Activated T-cell treated with anti-CD3 and anti-CD28 coated beads for 48 hours (primary cell): ENCODE measurements at places on chromosomes 11 and 22.
A peak's percentile ranks its signal among the peaks of the same experiment; 100 is the strongest.

DNA sequence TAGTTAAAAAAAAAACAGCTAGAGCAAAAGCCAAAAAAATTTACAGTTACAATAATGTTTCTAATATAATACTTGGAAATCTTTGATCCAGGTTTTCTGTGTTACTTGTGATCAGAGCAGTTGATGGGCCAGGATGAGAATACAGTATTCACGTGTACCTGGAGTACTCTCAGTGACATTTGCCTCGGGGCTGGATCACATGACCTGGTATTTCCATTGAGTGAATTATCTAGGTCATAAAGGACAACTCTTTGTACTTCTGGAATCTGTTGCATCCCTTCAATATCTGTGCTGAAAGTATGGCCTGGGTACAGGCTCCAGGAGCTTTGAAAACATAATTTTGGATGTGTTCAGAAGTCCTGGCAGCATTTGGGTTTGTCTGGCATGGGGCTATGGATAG lies 93.5 kb downstream of the GRAMD1B start:
- no peak for DNase-seq

DNA sequence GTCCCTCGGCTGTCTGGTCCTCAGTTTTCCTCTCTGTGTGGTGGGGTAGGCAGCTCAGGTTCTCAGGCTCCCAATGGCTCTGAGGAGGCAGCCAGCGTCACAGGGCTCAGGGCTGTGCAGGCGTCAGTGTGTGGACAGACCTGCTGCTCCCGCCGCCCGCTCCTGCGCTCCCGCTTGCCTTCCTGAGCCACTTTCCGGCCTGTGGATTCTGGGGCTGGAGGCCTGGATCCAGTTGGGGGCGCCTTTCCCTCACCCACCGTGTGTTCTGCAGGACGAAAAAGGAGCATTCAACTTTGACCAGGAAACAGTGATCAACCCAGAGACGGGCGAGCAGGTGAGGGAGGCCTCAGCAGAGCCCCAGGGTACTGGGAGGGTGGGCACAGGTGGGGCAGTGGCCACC lies 14.7 kb downstream of the DPP3 start:
- no peak for DNase-seq

GRCh38 chr11:119995730-119996491 lies 142.0 kb downstream of the TRIM29 start:
- DNase-seq: no peak

GRCh38 chr11:121466063-121466794 lies 13.5 kb upstream of the SORL1-AS1 start:
- DNase-seq: peak; percentile 45

GRCh38 chr22:47594836-47595521 lies 832.5 kb downstream of the TBC1D22A start:
- DNase-seq: no peak

- DNase-seq: no peak
These were observed 204.2 kb upstream of the ISX start for GRCh38 chr22:34861787-34862186.

GRCh38 chr11:112392904-112393303 lies 132.2 kb upstream of the PLET1 start:
- DNase-seq: no peak

GRCh38 chr11:64316672-64317324 lies 561 bp downstream of the TRMT112 start:
- DNase-seq: no peak

- no peak for DNase-seq
These were observed 21.4 kb downstream of the KIF18A start for GRCh38 chr11:28086569-28086968.

- no peak for DNase-seq
These were observed 107.5 kb downstream of the PKNOX2 start for GRCh38 chr11:125272092-125272491.

- DNase-seq: no peak
These were observed 83.5 kb upstream of the EIF3D start for GRCh38 chr22:36612458-36612857.

DNA sequence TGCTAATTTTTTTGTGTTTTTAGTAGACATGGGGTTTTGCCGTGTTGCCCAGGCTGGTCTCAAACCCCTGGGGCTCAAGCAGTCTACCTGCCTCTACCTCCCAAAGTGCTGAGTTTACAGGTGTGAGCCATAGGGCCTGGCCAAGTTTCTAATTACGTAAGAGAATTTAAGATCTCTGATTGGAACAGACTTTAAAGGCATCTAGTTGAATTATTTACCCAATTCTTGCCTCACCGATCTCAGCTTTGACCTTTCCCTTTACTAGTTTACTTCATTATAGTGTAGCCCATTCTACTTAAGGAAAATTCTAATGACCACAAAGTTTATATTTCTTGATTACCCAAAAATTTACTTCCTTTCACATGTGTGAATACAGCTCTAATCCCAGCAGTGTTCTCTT lies 81.6 kb downstream of the YAP1 start:
- no peak for DNase-seq

DNA sequence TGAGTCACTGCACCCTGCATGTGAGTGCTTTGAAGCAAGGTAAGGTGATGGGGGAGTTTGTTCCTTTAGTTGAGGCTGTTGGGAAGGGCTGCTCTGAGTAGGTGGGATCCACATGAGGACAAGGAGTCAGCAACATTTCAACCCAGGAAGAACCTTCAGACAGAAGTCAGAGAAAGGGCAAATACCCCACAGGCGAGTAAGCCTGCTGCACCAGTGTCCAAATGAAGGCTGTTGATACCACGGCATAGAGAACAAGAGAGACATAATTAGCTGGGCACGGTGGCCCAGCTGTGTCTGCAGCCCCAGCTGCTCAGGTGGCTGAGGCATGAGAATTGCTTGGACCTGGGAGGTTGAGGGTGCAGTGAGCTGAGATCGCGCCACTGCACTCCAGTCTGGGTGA lies 54.3 kb upstream of the CLMP start:
- DNase-seq: no peak

GRCh38 chr22:33035272-33035863 lies 22.8 kb downstream of the SYN3 start:
- no peak for DNase-seq
